Heart right ventricle (tissue), 16 donors: ENCODE measurements at places on chromosomes 13 and 19.

DNA sequence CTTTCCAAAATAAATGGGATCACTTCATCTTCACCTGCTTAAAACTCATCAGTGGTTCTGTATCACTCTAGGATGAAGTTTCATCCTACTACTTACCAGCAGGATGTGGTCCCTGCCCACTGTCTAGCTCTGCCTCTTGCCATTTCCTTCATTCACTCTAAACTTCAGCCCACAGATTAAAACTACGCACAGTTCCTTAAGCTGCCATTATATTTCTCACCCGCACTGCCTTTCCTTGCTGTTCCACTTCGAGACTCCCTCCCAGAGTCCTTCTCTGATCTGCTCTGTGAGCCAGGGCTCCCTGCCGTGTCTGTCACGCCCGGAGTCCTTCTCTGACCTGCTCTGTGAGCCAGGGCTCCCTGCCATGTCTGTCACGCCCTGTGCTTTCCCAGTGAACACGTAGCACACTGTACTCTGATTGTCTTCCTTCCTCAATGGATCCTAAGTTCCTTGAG lies 52.0 kb upstream of the NPAS1 start:
- H3K4me3 ChIP-seq, result no peak overlapping the region
- H3K27me3 ChIP-seq, result no peaks in the 10 kb centered on the region
- peaks cover 42% of the 10 kb centered on the region for H3K4me1 ChIP-seq
- peak; percentile 77 for DNase-seq
- H3K27ac ChIP-seq, result peak overlapping the region; percentile 67
- no peaks in the 10 kb centered on the region for H3K36me3 ChIP-seq

DNA sequence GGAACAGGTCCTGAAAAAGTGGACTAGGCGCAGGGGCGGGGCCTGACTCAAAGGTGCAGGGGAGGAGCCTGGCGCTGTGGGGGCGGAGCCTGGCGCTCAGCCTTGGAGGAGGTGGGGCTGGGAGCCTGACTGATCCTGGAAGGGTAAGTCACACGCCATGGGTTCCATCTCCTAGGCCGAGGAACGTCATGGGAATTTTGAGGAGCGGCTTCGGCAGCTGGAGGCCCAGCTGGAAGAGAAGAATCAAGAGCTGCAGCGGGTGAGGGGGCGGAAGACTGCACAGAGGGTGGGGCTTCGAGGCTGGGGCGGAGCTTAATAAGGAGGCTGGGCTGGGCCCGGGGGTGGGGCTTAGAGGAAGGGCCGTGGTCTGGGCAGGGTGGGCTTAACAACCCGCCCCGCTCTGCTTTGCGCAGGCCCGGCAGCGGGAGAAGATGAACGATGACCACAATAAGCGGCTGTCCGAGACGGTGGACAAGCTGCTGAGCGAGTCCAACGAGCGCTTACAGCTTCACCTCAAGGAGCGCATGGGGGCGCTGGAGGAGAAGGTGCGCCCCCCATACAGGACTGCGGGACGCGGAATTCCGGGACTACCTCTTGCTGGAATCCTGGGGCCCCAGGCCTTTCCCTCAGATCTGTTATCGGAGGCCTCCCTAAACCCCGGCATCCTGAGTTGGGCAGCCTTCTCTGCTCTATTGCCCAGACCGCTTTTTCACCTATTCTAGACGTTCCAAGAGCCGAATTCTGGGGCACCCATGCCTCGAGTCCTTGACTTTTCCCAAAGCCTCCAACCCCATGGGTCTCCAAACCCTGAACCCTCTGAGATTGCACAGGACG lies 14.5 kb downstream of the PPFIA3 start:
- peaks cover 29% of the 10 kb centered on the region for H3K4me1 ChIP-seq
- no peaks in the 10 kb centered on the region for H3K27me3 ChIP-seq
- peak overlapping the region; percentile 41 for H3K4me3 ChIP-seq
- no peak overlapping the region for H3K27ac ChIP-seq

DNA sequence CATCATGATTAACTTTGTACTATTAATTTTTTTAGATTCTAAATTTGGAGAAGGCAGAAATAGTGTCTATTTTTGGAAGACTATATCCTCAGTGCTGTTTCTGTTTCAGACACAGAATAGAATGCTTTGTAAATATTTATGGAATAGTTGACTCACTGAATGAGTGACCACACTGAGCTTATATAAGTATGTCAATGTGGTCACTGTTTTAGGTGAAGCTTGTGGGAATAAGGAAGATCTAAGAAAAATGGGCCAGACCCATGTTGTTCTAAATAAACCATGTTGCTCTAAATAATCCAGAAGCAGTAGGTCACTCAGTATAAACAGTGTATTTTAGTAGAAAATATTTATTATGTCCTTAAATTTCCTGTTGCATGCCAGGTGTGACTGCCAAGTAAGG lies 45.5 kb upstream of the DACH1 start:
- no peak for DNase-seq
- no peaks in the 10 kb centered on the region for H3K27me3 ChIP-seq
- H3K4me1 ChIP-seq, result no peaks in the 10 kb centered on the region
- H3K36me3 ChIP-seq, result no peaks in the 10 kb centered on the region
- no peak overlapping the region for H3K4me3 ChIP-seq

- DNase-seq, result no peak
- H3K36me3 ChIP-seq, result peaks cover 5% of the 10 kb centered on the region
These were observed 1.1 kb downstream of the CAPS start for GRCh38 chr19:5914946-5915781.

- no peak overlapping the region for H3K4me3 ChIP-seq
- H3K36me3 ChIP-seq, result no peaks in the 10 kb centered on the region
- DNase-seq, result no peak
- no peaks in the 10 kb centered on the region for H3K27me3 ChIP-seq
- H3K4me1 ChIP-seq, result no peaks in the 10 kb centered on the region
- no peak overlapping the region for H3K27ac ChIP-seq
These were observed 1447.6 kb downstream of the UQCRFS1 start for GRCh38 chr19:27765397-27765796.

- no peaks in the 10 kb centered on the region for H3K36me3 ChIP-seq
- DNase-seq, result no peak
- no peak overlapping the region for H3K4me3 ChIP-seq
- no peaks in the 10 kb centered on the region for H3K4me1 ChIP-seq
These were observed 24.0 kb upstream of the KBTBD6 start for GRCh38 chr13:41156620-41157019.
